ENCODE measurements at places on chromosomes 1 and 21.

DNA sequence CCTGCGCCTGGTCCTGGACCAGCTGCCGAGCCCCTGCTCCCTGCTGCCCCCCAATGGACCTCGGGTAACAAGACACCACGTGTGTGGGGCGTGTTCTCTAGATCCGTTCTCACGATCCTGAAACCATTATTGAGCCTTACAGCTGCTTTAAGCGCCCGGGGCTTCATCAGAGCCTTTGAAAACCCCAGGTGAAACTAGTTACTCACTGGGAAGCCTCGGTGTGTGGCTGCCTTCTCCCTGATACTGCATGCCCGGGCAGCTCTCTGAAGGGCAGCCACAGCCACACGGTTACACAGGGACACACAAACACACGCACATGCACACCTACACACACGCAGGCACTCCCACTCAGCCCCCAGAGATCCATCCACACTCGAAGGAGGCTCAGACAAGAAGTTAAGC, 5.3 kb downstream of the HES2 start:
- DNase-seq, result peak; percentile 62

- no peak for DNase-seq
Observed at GRCh38 chr1:58849551-58849950, 65.7 kb upstream of the JUN start.

- DNase-seq, result no peak
Observed at GRCh38 chr1:39529901-39530535, 38.6 kb downstream of the BMP8A start.

GRCh38 chr1:106266786-106267185, 789.7 kb upstream of the PRMT6 start:
- DNase-seq, result no peak

GRCh38 chr1:183553764-183554163, 36.5 kb downstream of the NCF2 start:
- DNase-seq, result no peak

- no peak for DNase-seq
Observed at GRCh38 chr1:16975211-16975610, 5.2 kb downstream of the MFAP2 start.

GRCh38 chr1:68173936-68174737, 58.2 kb downstream of the WLS start:
- DNase-seq, result peak; percentile 90

- no peak for DNase-seq
Observed at GRCh38 chr1:210445485-210445884, 116.8 kb downstream of the HHAT start.

DNA sequence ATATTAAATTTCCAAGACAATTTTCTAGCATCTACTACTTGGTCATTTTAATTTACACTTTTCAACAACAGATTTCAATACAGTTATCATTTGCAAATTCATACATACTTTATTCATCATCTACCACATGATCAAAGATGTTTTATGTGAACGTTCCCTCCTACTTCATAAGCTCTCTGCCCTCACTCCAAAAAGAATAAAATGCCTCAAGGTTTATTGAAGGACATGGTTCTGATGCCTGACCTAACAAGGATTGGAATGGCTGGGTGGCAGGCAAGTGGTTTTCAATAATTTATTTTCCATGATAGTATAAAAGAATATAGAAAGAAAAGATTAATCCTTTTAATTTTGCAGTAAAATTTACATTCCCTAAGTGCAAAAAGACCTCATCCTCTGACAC, 5.4 kb downstream of the CDKN2C start:
- no peak for DNase-seq

GRCh38 chr1:48794816-48795215, 18.1 kb upstream of the BEND5 start:
- DNase-seq, result no peak

DNA sequence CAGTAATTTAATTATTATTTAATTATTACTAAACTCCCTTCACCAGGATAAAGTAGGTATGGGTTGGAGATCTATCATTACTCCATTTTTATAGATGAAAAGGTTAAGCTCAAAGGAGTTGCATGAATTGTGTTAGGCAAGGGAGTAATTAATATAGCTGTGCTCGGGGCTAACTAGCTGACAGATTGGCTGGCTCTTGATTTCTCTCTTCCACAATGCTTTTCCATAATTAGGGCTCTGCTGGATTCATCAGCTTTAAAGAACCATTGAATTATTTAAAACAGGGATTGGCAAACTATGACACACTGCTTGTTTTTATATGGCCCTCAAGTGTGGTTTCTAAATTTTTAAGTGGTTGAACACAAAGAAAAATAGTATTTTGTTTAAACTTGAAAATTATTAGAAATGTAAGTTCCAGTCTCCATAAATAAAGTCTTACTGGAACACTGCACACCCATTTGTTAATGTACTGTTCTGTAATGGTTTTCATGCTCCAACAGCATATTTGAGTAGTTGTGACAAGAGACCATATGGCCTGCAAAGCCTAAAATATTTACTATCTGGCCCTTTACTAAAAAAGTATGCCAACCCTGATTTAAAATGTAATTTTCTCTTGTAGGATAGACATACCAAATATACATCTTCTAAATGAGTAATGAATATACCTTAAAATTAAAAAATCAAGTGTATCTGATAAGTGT, 76.4 kb downstream of the GDAP2 start:
- DNase-seq, result no peak

- no peak for DNase-seq
Observed at GRCh38 chr1:39507230-39507928, 15.9 kb downstream of the BMP8A start.

GRCh38 chr1:57752843-57753242, 329.0 kb upstream of the DAB1 start:
- no peak for DNase-seq

DNA sequence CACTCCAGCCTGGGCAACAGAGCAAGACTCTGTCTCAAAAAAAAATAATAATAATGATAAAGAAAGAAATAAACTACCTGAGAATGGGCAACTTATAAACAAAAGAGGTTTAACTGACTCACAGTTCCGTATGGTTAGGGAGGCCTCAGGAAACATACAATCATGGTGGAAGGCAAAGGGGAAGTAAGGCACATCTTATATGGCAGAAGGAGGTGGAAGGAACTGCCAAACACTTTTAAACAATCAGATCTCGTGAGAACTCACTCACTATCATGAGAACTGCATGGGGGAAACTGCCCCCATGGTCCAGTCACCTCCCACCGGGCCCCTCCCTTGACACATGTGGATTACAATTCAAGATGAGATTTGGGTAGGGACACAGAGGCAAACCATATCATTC, 6.3 kb upstream of the EGLN1 start:
- no peak for DNase-seq

- DNase-seq, result no peak
Observed at GRCh38 chr1:201357211-201357610, 20.3 kb downstream of the TNNT2 start.

DNA sequence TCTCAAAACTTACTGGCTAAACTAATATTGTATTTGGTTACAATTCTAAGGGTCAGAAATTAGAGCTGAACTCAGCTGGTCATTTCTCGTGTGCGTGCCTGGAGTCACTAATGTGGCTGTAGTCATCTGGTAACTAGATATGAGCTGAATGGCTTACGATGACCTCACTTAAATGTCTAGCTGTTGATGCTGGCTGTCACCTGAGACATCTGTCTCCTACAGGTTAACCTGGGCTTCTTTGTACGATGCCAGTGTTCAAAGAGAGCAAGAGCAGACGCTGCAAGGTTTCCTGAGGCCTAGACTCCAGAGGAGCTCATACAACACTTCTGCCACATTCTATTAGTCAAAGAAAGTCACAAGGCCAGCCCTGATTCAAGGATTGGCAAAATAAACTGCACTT, 17.1 kb upstream of the ALG6 start:
- DNase-seq, result no peak

DNA sequence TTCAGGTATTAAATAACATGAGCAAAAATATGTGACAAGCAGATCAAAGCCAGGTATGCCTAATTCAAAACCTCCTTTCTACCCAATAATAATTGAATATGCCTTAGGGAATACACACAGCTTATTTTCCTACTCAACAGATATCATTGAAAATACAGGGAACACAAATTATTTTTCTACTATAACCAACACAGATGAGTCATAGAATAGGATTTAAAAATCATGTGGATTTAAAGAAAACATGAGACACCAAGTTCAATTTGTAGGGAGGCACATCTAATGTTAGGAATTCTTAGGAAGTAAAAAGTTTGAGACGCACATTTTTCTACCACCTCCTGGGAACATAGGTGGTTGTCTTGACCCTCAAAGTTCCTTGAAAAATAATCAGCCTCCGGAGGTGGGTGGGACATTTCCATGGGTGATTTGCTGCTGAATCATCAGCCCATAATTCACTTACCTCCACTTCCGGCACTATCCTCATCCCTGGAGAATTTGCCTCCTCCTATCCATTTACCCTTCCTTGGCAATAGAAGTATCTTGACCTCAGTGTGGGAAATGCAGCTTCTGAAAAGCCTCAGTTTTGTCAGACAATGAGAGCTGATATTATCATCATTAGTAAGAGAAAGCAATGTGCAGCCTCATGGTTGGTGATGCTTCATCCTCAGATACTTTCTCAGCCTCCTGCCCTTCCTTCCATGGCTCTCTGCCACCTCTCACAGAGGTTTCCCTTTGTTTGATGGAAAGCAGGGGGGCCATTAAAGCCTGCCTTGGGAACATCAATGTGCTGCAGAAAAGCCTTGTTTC, 33.5 kb upstream of the RGS4 start:
- DNase-seq, result peak; percentile 70

GRCh38 chr1:157199421-157199755, 61.2 kb upstream of the ETV3 start:
- peak; percentile 22 for DNase-seq

DNA sequence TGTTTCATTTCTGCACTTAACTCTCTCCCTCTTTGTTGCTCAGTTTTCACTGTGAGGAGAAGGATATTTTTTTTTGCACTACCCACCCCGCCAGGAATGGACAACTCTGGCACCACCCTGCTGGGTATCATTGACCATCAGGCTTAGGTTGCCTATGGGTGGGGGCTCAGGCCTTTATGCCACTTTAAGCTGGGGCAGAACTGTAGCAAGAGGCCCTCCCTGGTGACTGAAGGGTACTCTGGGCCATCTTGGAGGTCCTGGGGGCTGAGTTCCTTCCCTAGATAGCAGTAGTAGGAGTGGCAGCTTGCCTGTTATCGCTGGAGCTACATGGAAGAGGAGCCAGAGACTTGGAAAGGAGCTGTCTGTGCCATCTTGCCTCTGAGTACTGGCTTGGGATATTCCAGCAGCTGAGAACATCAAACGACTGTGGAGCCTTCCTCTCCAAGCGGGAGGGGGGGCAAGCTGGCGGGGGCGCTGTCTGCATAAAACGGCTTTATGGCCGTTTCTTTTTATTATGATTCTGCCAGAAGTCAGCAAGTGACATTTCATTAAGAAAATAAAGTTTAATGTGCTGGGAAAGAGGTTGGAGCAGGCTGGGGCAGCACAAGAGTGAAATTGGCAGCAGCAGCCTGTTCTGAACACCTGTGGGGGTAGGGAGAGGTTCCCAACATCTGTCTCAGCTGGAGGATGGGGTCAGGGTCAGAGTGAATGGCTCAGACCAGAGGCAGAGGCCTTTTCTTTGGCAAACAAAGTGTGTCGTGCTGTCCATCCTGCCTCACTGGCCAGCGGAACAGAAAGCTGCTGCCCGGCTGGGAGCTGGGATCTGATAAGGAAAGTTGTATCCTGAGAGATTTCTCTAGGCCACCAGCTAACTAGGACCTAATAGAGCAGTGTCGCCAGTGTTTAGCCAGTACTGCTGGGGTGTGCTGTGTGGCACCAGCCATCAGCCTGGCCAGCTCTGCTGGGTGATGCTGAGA, 32.9 kb downstream of the TMEM53 start:
- no peak for DNase-seq

DNA sequence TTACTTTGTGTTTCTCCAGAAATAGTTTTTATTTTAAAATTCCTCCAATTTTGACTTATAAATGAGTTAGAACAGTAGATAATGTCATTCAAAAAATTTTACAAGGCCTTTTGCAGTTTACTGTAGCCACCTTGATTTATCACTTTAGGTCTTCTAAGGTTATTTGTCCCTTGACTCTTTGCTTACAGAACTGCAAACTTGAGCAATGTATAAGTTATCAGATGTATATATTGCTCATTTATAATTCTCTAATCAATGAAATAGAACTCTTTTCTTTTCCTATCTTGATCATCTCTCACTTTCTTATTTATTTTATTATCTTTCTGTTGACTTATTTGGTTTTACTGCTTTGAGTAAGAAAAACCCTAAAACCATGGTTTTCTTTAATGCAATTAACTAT, 5.8 kb upstream of the SPTA1 start:
- DNase-seq, result no peak

DNA sequence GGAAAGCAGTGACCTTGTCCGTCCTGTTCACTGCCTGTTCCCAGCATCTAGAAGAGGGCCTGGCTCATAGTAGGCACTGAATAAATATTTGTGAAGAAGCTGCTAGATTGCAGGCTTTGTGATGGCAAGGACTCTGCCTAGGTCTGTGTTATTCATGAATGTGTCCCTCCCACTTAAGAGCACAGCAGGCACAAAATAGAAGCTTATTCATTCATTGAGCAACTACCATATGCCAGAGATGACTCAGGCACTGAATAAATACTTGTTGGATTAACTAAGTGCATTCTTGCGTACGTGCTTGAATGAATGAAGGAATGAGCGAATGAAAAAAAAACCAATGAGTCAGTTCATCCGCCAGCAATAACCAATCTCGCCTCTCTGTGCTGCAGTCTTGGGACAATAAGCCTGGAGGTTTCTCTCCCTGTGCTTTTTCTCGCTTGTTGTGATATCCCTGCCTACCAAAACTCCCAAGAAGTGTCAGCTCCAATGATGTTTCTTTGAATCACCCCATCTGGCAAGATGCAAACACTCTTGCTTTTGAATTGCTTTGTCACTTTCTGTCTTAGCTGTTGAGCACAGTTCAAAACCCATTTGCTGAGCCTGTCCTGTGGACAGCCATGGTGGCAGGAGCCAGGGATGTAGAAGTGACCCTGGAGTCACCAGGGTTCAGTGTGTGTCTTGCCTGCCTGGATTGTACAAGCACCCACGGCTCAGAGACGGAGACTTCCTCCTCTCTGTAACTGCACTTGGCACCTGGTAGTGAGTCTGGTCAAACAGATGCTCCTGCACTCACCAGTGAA, 143.9 kb downstream of the KAZN start:
- peak; percentile 90 for DNase-seq

DNA sequence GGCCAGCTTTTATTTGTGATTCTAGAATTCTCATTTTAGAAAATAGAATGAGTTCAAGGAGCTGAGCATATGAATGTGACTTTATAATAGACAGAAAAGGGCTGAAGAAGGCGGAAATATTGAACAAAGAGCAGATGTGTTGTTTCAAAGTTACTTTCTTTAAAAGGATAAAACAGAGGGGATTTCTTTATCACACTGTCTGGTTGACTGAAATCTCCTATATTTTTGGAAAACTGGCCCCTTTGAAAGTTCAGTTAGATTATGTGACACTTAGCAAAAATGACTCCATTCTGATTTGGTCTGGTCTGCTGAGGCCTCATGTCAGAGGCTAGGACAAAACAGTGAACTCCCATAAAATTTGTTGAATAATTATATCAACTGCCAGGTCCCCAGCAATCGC, 46.4 kb upstream of the DNAH14 start:
- DNase-seq, result no peak

GRCh38 chr1:46528297-46528955, 23.0 kb downstream of the KNCN start:
- DNase-seq, result peak; percentile 53
